ENCODE measurements at places on chromosomes 7 and 10.

DNA sequence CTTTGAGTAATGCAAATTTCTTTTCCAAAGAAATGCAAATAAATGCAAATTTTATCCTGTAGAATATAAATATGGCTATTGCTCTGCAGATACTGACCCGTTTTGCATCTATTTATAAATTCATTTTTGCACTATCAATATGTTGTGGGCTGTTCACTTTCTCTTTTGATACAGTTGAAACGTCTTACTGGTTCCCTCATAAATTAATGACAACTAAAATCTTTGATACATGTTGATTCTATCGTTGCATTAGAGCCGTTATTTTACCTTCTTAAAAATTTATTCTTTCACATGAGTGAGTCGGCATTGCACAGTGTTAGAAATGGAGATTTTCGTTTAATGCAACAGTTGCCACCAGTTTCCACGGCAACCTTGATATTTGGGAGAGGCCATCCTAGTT, 689.3 kb upstream of the FOXK1 start:
- DNase-seq = no peak

DNA sequence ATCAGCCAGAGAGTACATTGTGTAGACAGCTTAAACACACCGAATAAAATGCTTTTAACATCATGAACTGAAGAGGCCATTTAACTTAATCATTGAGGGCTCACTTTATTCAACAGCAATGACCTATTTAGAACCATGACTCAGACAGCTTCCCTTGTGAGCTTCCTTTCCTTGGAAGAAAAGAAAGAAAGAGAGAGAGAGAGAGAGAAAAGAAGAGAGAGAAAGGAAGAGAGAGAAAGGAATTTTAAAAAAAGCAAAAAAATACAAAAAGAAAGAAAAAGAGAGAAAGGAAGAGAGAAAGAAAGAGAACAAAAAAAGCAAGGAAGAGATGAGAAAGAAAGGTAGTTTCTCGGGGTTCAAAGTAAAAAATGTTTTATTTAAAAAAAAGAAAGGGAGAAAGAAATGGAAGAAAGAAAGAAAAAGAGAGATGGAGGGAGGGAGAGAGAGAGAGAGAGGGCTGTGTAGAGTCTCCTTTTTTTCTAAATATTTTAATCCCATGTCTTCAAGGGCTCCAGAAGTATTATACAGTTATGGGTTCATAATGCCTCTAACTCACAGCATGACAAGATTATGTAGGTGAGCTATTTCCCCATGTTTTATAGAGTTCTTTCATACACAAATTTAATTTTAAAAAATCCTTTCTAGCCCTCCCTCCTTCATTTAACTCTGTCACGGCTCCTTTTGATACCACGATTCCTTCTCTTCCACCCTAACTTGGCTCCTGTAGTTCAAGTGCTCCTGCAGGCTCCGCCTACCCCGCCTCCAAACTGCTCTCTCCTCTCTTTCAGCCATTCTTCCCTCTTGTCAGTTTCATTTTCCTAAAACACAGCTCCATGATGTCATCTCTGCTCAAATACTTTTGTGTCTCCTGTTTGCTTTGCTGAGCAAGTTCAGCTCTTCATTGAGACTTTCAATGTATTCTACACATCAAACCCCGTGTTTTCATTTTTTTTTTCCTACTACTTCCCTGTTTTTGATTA, 85.5 kb downstream of the PRTFDC1 start:
- DNase-seq = peak; percentile 74

DNA sequence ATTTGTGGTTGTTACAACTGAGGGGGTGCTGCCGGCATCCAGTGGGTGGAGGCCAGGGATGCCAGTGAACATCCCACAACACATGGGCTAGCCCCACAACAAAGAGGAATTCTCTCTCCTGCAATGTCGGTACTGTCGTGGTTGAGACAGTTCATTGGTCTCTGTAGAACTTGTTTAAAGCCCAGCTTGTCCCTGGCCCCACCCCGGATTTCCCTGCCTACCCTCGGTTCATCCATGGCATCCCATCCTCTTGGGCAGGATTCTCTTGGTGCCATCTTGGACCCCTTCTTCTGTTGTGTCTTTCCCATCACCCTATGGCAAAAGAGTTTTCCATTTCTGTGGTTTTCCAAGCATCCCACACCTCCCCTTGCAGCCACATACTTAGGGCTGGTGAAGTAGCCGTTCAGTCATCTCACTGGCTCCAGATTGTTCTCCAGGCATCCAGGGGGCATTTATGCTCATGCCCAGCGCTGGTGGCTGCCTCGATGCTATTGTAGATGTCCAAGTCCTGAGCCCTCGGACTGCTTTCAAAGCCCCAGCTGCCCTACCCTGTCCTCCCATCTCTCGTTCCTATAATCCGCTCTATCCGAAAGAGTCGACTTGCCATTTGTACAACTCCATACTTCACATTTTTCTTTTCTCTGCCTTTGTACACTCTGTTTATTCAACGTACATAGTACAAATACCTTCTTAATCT, 39.2 kb downstream of the MGMT start:
- no peak for DNase-seq

GRCh38 chr7:126524967-126525366, 727.8 kb downstream of the GRM8 start:
- no peak for DNase-seq

GRCh38 chr10:70661623-70662361, 10.5 kb upstream of the ADAMTS14 start:
- no peak for DNase-seq

- no peak for DNase-seq
Measured at GRCh38 chr10:122530177-122530576, 30.4 kb upstream of the DMBT1 start.

GRCh38 chr7:69208848-69209247, 389.4 kb upstream of the AUTS2 start:
- no peak for DNase-seq

GRCh38 chr10:91653219-91653870, 20.5 kb upstream of the PPP1R3C start:
- DNase-seq = peak; percentile 75

GRCh38 chr7:133650487-133651300, 397.8 kb downstream of the EXOC4 start:
- no peak for DNase-seq

- no peak for DNase-seq
Measured at GRCh38 chr7:31261341-31261740, 79.2 kb downstream of the NEUROD6 start.

DNA sequence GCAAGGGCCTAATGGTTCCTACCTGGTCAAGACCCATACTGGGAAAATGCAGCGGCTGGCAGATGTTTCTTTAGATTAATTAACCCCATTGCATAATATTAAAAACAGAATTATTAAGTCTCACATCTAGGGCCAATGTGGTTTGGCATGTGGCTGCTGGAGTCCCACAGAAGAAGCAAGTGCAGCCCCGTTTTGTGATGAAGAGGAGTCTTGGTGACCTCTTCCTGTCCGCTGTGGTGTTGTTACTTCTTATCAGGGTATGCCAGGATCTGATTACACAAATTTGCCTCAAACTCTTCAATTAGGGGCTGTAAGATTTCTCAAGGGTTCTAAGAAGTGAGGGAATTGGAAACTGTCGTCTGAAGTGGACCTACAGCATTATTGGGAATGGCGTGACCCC, 240.3 kb downstream of the SEC23IP start:
- no peak for DNase-seq

DNA sequence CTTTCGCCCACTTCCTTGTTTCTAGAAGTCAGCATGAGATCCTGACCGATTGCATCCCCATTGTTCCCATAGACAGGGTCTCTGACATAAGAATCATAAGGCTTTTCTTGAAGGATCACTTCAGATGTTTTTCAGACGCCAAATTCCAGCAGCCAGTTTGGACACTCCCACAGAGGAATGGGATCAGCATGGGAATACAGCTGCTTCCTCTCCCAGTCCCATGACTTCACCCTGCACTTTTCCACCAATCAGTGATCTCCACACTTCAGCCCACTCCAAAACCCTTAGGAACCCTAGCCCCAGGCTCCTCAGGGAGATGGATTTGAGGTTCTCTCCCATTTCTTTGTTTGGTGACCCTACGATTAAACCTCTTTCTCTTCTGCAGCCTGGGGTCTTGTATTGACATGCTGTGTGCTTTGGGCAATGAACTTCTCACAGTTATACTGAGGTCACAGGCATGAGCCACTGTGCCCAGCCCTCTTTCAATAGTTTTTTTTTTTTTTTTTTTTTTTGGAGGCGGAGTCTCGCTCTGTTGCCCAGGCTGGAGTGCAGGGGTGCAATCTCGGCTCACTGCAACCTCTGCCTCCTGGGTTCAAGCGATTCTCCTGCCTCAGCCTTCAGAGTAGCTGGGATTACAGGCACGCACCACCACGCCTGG, 52.8 kb upstream of the CHST3 start:
- no peak for DNase-seq

DNA sequence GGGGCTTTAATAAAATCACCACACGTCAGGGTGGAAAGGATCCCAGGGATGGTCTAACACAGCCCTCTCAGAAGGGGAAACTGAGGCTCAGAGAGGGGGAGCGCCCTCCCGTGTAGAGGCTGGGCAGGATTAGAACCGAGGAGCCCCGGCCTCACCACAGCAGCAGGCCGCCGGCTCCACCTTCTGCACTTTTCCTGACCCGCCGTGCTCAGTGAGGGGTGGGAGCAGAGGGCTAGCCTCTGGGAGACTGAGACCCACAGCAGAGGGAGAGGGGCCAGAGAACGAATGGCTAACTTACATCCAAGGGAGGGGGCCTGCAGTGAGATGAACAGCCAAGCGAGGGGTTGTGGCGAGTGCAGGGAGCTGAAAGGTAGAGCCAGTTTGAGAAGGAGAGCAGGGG, 79.5 kb downstream of the COL13A1 start:
- DNase-seq = no peak

DNA sequence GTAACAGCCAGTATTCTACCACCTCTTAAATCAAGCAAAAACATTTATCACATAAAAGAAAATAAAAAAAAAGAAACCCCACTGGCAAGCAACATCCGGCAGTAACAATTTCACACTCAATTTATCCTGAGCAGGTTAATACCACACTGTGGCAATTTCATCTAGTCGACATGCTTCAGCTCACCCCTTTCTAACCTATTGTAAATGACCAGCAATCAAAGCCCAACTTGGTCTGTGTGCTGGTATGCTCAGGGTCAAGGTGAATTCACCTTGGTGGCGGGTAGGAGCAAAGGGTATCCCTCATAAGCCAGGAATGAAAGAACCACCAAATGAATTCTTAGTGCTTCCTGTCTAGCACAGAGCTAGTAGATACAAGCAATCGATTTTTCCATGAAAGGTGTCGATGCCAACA, 109.1 kb upstream of the AFAP1L2 start:
- DNase-seq = no peak

DNA sequence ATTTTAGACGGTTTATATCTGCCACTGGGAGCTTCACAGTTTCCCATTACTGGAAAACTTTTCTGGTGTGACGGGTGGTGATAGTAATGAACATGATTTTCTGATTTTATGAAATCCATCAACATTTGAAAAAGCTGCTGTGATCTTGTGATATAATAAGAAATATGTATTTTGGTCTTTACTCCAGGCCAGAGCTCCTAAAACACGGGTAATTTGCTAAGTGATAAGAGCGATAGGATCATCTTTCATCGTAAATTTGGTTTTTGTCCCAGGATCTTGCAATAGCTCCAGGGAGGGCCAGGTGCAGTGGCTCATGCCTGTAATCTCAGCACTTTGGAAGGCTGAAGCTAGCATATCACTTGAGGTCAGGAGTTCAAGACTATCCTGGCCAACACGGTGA, 10.8 kb upstream of the RNF216 start:
- no peak for DNase-seq

DNA sequence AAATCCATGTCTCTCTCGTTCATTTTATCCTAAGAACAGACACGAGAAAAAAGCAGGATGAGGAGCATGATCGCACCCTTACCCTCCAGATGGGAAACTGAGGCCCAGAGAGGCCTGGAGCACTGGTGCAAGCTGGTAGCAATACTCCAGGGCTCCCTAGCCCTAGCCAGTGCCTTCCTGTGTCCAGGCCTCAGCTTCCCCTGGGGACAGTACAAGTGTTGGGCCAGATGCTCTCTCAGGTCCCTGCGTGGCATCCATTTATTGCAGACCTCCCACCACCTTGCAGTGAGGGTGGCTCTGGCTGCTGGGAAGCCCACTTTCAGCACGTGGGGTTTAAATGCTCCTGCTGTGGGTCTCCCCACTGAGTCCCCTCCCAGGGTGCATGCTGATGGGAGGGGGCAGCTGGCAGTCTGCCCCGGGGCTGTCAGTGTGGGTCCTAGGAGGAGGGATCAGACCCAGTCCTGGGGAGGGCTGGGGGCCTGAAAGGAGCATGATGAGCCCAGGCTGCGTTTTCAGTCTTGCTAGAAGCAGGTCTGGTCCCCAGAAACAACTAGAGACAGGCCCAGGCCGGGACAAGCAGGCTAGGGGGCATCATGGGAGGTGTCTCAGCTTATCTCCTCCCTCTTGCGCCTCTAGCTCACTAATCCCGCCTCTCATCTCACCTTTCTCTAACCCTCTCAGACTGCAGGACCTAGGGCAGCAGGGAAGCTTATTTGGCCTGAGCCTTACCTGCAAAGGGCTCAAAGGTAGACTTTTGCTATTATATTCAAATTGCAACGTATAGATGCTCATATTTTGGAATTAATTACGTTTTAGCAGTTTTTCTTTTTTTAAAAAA, 662 bp upstream of the PPIF start:
- no peak for DNase-seq

DNA sequence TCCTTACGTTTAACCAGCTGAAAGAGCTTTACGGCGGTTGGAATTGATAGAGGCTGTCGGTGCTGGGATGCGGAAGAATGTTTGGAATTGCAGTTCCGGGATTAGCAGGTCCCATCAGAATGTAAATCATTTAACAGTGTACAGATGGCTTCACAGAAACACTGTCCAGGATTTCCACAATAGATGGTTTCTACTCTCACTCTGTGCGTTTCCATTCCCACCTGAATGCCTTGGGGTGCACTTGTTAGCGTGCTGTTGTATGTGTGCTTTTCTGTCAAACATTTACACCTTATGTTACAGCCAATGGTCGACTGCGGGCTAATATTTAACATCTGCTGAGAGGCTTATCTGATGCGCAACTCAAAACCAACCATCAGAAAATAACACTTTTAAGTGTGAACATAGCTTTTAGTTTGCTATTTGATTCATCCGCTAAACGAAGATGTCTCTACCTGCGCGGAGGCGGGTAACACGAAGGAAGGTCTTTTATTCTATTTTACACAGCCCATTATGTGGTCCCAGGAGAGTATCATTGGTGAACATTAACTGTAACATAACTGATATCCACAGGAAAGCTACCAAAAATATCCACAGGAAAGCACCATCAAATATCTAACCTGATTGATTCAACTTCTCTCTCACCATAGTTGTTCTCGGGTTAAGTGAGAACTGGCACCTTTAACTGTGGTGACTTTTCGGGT, 179.0 kb downstream of the PRPF18 start:
- DNase-seq = peak; percentile 83

GRCh38 chr10:31930023-31930751, 1.6 kb upstream of the ARHGAP12 start:
- DNase-seq = no peak

DNA sequence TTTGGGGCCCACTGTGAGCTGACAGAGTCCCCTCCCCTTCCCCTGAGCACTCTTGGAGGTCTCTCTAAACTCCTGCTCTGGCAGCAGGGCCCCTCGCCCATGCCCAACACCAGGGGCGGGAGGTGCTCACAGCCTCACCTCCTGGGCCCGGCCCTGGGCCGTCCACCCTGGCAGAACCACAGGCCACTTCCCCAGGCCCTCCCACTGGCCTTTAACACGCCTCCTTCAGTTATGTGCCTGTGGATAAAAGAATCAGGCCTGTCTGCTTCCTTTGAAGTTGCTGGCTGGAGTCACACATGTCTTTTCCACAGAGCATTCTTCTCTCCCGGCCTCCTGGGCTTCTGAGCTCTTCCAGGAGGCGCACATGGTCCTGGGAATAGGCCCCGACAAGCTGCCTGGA, 10.2 kb downstream of the MYL10 start:
- peak; percentile 50 for DNase-seq

All from fibroblast of skin of abdomen (primary cell).